ENCODE measurements at places on chromosomes 3 and 15.

GRCh38 chr3:124209426-124209825 is 217.5 kb upstream of the ROPN1 start:
- DNase-seq = no peak

- no peak for DNase-seq
These were observed 113.4 kb downstream of the ETFA start for GRCh38 chr15:76197703-76198455.

- DNase-seq = no peak
These were observed 19.5 kb downstream of the AVEN start for GRCh38 chr15:34019369-34019990.

DNA sequence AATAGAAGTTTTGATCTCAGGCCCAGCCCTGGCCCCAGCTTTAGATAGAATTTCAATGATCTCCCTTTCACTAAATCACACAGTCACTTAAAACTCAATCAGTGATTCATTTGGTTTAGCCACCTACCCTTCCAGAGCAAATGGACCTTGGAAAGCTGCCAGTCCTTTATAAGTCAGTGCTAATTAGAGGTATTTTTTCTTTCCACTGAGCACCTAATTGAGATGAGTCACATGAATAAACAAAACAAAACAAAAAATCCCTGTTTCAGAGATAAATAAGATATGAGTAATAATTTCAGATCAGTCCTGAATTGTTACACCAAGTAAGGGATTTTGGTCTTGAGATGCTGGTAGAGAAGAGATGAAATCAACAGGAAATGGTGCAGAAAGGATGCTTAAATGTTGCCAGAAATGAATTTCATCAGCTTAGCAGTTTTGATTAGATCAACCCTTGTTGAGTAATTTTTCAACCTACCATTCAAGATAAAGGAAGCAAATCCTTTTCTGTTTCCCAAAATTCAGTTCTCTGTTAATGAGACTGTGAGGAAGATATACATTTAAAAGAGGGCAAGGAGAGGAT is 352.0 kb upstream of the COL8A1 start:
- DNase-seq = peak; percentile 23

GRCh38 chr3:144524531-144524930 is 552.9 kb downstream of the DIPK2A start:
- peak; percentile 46 for DNase-seq

GRCh38 chr3:147705651-147706051 is 296.5 kb downstream of the ZIC1 start:
- no peak for DNase-seq

DNA sequence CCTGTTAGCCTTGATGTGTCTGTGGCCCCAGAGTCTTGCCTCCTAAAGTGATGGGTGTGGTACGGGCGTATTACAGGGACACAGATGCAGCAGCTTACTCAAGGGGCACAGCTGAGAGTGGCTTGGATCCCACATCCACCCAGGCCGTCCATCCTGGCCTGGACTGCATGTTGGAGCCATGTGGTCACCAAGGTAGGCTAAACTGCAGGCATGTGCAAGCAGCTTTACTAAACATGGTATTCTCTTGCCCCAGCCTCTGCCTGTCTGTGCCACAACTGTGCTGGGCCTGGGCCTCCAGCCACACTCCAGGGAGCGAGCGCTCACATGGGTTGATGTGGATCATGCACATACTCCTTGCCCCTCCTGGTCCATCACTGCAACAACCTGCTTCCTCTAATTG is 6.1 kb upstream of the GPR62 start:
- no peak for DNase-seq

DNA sequence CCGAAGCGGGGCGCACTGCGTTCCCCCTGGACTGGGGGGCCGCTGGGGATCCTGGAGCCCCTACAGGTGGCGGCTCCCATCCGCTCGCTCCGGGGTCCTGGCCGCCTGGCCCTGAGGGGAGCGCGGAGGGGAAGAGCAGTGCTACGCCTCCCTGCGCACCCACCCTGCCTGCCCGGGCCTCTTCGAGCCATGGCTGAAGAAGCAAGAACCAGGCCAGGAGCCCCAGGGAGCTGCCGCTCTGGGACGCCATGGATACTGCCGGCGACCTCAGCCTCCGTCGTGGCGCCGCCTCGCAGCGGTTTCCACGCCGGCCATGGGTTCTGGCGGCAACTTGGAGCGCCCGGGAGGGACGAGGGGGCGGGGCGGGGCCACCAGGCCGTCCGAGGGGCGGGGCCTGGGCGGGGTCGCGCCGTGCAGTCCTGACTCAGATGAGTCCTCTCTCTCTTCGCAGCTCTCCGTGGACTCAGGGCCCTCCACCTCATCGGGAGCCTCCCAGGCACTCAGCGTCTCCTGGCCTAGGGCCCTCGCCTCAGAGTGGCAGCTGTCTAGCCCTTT is 50.9 kb downstream of the MYL3 start:
- peak; percentile 50 for DNase-seq

GRCh38 chr3:118080889-118081288 is 953.8 kb downstream of the IGSF11 start:
- no peak for DNase-seq

- DNase-seq = no peak
These were observed 94.3 kb upstream of the PFN2 start for GRCh38 chr3:150064971-150065370.

GRCh38 chr3:175304404-175304803 is 445.3 kb downstream of the NAALADL2 start:
- no peak for DNase-seq

GRCh38 chr15:59104602-59104911 is 389 bp upstream of the CCNB2 start:
- no peak for DNase-seq

DNA sequence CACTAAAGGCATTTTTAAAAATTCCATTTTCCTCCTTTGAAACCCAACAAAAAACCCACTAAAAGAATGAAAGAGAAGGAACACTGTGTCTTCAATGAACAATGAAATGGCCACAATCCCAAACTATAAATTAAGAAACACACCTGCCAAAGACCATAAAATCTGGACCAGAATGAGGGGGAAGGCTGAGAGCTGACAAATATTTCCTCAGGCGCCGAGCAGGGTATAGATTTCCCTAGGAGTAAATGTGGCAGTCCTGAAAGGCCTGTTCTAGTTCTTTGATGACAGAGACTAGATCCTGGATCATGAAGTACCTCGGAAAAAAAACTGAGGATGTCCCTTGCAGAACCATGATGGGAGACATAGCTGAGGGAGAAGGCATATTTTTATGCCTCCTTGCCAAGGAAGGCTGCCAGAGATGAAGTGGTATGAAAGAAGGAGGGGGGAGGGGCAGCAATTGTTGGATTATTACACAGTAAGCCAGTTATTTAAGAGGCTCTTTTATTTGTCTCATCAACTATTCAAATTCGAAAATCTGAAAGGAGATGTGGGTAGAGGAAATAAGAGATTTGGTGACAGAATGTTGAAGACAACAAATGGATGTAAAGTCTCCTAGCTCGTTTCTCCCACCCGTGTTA is 275.3 kb upstream of the GOLGA6L4 start:
- DNase-seq = no peak

DNA sequence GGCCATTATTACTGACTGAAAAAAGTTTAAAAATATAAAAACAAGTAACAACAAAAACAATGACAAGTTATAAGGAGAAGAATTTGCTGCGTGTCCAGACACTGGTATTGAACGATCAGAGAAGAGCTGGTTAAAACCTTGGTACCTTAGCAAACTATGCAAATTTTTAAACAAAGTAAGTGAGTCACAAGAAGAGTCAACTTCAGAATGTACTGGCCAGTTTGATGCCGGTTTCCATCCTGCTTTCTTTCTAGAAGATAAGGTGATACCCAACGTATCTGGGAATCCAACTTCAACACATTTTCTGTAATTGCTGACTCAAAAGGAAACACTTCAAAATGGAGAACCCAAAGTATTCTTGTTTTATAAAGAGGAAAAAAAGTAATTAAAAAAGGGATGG is 49.8 kb downstream of the RUBCN start:
- DNase-seq = no peak

DNA sequence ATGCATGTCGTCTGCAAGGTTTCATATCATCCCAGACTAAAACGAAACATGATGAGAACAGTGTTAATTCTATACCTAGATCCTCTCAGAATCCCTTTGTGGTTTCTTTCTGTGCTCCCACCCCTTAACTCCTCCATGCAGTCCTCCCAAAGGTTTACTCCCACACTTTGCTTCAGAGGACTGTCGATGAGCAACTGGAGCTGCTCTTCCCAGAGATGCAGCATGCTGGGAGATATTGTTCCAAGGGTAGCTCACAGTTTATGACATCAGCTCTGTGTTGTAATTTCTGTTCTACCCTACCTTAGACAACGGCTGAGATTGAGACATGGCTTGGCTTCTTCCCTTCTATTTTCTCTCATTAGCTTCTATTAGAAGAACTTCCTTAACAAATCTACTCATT is 313.0 kb upstream of the COL8A1 start:
- DNase-seq = peak; percentile 75

DNA sequence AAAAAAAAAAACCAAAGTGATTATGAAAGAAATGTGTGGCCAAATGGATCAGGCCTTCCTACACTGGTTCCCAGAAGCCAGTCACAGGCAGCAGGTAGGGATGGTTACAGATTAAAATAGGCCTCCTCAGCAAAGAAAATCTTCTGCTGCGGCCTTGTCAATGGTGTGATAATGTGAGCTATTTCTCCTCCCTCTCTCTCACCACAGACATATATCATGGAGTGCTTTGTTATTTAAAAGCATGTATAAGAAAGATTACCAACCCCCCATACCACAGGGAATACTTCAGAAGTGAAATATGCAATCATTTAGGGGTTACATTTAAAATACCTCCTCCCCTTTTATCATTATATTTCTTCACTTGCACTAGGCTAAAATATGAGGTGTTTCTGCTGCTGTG is 32.2 kb upstream of the LRTM1 start:
- DNase-seq = no peak

DNA sequence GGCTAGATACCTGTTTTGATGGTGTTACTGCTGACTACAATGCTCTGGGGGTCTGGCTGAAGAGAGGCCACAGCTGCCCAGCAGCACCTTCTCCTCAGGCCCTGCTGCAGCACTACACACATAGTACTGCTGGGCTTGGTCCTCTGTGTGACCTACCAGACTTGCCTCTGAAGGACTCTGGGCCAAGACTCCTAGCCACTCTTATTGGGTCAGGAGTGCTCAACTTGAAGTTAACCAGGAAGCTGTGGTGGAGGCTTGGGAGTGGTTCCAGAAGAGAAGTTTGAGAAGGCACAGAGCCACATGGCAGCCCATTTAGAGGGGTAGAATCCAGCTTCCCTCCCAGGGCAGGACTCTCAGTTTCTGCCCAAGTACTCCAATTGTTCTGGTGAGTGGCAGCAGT is 16.6 kb downstream of the ELP6 start:
- DNase-seq = no peak

DNA sequence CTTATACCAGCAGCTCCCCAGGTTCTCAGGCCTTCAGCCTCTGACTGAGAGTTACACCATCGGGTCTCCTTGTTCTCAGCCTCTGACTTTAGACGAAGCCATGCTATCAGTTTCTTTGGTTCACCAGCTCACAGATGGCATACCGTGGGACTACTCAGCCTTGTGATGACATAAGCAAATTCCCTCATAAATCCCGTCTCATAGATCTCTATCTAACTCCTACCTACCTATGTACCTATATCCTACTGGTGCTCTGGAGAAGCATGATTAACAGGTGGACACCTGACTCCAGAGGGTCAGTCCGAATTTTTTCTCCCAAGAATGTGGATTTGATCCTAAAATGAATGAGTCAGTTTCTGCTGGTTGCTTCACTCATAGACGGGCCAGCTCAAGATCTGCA is 59.1 kb upstream of the CDV3 start:
- DNase-seq = no peak

DNA sequence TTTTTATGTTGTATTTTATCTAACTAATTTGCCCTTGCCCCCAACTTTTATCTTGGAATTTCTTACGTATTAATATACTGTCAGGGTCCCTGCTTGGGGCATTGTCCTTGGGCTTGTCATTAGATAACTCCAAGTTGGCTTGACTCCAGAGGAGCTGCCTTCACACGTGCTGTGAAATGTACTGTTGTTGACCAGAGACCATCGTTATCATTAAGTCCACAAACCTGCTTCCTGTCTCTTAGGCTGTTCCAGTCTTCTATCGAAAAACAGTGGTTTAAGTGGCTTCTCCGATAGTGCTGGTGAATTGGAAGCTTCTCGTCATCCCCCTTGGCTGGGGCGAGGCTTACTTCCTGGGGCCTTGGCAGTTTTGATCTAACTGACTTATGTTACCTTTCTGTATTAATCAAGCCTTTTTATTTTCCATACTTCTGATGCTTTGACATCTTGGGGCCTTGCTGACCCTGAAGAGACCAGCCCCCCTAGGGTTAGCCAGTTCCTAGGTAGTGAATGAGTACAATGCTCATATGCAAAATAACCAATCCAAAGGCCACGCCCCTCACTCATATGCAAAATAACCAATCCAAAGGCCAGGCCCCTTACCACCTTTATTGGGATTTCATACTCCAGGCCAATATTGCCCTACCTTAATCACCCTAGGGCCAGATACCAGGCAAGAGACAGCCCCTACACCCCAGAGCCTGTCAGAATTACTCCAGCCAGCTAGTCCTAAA is 164.5 kb downstream of the IGF1R start:
- no peak for DNase-seq

DNA sequence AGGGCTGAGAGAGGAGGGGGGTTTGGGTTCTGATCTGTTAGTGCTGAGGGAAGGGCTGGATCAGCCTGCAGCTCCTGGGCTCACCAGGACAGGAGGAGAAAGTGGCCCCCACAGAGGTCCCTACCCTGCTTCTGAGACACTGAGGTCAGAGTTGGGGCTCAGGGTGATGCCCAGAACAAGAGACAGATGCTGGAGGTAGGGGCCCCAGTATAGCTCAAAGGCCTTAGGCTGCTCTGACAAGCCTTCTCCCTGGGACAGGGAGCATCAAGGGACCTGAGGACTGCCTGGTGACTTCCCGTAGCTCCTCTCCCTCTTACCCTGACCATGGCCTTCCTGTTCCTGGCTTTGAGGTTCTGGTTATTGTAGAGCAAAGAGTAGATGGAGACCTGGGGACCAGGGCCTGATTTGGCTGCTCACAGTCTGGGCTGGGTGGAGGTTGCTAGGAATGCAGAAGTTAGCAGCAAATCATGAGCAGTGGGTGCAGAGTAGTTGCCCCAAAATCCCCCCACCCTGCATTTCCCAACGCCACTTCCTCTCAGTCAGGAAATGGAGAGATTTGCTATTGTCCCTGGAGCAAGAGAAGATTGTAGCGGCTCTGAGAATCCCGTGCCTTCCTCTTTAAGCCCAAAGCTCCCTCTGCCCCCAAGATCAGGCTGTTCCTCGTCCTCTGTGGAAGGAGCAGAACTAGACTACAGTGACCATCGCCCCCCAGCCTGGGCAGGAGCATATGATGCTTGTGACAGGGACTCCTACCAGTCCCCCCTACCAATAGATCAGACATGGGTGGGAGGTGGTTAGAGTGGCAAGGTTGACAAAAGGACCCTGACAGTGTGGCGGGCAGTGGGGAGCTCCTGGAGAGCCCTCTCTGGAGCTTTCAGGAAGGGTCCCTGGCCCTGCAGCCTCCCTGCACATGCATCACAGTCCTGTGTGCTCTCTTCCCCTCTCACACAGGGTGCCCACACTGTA is 47.4 kb upstream of the SEC22A start:
- no peak for DNase-seq

DNA sequence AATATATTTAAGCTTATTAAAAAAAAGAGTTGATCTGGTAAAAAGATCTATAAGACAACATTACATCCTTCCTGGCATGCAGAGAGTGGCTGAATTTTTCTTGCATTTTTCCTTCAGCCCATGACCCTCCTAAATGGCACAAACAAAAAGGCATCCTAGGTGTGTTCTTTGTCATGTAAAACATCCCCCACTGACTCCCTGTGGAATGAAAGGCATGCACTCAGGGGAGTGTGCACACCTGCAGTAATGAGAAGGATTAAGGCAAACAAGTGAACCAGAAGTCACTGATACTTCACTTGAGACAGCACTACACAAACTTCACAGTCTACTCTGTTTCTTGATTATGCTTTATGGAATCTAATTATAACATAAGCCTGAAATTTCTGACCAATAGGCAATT is 195.0 kb downstream of the RBMS3 start:
- DNase-seq = no peak

All from fibroblast of mammary gland (primary cell).